NAMALWA (cell line): ENCODE measurements at places on chromosomes 7 and 10.

GRCh38 chr10:69655124-69655867, 25.2 kb downstream of the FAM241B start:
- no peak for DNase-seq

DNA sequence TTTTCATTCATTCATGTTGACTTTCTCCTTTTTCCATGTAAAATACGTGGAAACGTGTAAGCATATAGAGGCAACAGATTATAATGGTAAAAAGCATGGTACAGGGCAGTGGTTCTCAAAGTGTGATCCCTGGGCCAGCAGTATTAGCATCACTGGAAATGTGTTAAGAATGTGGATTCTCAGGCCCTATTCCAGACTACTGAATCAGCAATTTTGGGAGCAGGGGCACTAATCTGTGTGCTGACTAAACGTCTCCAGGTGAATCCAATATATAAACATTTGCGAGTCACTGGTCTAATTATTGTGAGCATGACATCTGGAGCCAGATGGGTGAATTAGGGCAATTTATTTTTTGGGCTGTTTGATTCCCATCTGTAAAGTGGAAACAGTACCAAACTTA, 5.1 kb upstream of the GPR158 start:
- DNase-seq = no peak

DNA sequence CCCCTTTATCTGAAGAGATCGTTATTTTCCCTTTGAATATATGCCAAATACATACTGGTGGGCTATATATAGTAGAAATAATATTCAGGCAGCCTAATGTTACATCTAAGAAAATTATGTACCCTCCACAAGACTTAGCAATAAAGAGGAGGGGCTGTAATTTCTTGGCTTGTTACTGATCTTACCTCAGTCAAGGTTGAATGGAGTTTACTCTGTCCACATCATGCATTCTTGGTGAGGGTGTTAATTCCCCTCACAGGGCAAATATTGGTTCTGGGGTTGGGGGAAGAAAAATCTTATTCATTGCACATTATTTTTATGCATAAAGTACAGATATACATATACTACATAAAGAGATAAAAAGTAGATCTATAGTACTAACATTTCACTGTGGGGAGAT, 145.8 kb upstream of the ANK3 start:
- no peak for DNase-seq

DNA sequence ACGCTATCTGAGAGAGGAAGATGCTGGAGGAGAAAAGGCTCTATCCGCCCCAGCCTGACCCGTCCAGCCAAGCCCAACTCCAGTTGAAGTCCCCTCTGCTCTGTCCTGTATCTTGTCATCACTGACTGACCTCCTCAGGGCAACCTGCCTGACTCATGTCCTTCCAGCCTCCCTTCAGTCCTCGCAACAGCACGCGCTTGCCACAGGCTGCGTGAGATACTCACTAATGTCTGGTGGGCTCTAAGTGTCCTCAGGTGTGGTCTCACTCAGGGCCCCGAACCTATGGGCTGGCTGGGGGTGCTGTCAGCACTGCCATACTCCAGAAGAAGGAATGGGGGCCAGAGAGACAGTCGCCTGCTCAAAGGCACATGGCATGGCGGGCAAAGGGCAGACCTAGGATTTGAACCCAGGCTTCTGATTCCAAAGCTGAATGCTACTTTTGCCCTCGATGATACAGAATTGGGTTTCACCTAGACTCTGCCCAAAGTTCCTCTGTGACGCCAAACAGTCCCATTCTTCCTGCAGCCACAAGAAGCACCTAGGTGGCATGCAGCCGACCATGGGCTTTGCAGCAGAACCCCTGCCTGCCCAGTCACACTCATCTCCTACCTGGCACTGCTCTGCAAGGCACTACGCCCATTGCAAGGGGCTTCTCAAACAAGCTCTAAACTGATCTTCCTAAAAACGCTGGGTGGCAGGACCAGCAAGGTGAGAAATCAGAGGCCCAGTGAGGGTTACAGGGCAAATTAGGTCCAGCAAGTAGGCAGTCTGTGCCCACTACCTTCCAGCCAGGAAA, 8.5 kb downstream of the FAM53B start:
- no peak for DNase-seq

DNA sequence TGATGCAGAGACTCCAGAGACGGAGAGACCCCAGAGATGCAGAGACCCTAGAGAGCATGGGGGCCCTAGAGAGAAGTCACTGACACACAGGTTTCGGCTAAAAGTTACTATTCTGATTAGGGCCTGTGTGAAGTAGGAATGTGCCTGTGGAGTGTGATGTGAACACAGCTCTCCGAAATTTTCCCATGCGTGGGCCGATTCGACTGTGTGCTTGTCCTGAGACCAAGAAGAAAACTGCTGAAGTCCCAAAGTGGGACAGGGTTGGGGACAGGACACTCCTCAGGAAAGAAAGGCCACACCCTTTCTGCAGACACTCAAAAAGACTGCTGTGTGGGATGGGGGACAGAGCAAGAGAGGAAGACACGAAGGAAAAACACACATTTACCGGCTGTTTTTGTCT, 533.5 kb downstream of the PTPRN2 start:
- no peak for DNase-seq

DNA sequence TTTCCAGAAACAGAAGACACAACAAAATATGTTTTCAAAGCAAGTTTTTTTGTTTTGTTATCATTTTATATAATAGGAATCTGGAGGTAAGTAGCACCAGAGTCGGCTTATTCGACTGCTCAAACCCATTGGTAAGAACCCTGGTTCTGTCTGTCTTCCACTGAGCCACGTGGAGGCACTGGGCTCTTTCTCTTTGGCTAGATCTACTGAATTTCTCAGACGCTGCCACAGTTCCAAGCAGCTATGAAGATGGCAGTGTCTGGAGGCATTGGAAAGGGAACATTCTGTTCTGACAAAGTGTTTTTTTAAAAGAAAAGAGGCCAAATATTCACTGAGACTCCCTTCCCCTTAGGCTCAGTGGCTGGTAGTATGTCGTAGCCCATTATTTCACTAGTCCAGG, 338.8 kb downstream of the NRG3 start:
- no peak for DNase-seq

- no peak for DNase-seq
Observed at GRCh38 chr10:32911285-32912016, 46.6 kb downstream of the ITGB1 start.

DNA sequence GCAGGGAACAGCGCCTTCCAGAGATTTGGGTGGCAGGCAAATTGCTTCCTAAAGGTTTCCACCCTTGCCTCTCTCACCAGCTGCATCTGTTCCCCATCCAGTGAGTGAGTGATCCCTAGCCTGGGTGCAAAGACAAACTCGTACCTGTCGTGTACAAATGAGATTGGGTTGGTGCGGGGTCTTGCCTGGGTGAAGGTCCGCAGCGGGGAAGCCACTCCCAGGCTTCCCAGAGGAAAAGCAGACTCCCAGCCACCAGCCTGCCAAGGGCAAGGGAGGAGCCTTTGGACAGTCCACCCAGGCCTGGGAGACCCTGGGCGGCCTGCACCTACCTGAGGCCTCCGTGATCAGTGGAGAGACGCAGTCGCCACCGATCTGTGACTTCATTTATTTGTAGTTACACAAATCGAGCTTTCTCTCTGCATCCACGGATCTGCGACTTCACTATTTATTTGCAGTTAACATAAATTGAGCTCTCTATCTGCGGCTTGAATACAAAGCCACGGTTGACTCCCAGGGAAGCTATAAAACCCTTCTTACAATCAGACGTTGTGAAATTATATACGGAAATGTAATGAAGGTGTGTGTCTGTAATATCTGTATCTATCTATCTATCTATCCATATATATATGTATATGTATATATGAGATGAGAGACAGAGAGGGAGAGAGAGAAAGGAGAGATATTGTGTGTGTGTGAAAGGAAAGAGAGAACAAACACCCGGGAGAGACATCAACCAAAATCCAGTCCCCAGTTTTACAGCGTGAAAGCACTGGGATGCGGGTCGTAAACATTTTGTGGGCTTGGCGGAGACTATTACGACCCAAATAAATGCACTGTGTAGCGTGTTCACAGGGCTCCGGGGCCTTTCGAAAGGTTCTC, 3.0 kb upstream of the HOXA7 start:
- no peak for DNase-seq

DNA sequence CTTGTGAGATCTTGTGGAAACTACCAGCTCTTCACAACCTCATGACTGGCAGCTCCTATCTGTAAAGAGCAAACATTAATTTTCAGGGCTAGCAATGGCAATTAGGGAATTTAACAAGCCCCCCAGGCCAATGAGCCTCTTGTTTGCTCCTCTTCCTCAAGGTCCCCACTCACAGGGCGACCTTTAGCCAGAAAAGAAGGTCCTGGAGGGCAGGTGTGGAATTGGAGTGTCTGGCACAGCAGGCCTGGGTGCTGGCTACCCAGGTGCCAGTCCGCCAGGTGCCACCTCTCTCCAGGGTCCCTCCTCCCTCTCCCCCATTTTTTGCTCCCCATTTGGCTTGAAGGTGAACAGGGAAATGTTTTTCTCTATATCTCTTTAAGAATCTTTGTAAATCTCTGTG, 1.9 kb upstream of the CEP55 start:
- DNase-seq = no peak

DNA sequence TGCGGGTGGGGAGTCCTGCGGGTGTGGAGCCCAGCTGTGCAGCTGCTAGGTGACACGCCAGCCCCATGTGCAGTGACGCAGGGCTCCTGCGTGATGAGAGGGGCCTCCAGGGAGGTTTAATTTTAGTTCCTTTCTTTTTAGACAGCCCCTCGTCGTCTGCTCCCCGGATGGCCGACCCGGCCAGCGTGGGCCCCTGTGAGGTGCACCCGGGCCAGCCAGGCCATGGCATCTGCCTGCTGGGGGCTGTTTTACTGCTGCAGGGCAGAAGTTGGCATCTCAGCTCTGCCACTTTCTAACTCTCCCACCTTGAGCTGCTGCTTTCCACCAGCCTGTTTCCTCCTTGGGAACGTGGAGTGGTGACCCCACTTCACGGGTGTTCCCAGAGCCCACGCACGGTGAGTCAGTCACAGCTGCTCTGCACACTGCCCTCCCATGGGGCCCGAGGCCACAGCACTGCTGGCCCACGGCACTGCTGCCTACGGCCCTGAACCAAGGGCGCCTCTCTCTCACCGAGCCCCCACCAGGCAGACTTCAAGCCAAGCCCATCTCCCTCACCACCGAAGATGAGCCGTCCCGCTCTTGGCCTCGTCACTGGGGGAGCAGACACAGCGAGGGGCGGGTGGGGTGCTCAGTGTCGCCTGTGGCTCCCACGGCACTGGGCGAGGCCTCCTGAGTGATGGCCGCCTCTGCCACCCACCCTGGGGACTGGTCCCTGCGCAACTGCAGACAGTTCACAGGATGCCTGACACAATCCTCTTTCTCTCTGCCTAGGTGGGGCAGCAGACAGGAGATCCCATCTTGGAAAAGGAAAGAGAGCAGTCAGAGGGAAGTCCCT, 21.3 kb downstream of the CYP2W1 start:
- peak; percentile 89 for DNase-seq

DNA sequence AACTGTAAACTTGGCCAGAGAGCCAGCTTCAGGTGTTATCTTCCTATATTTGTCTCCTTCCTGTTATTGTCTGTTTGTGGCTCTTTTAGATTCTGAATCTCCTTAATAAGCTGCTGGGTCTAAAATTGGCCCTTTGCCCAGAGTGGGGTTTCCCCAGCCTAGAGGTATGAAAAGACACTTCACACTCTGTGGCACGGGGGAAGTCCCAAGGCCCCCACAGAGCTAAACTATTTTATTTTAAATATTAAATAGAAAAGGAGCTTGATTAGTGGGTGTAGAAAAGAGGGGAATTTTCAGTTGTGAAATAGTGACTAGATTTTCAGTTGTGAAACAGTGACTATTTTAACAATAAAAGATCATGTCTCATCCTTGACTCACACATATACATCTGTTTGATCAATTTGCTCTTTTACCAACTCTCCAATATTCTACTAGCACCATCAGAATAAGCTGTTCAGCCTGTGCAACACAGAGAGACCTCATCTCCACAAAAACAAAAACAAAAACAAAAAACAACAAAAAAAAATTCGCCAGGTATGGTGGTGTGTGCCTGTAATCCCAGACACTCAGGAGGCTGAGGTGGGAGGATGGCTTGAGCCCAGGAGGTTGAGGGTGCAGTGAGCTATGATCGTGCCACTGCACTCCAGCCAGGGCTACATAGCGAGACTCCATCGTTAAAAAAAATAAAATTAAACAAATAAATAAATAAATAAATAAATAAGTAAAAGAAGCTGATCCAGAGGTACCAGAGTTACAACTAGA, 24.9 kb upstream of the ADO start:
- DNase-seq = peak; percentile 85

DNA sequence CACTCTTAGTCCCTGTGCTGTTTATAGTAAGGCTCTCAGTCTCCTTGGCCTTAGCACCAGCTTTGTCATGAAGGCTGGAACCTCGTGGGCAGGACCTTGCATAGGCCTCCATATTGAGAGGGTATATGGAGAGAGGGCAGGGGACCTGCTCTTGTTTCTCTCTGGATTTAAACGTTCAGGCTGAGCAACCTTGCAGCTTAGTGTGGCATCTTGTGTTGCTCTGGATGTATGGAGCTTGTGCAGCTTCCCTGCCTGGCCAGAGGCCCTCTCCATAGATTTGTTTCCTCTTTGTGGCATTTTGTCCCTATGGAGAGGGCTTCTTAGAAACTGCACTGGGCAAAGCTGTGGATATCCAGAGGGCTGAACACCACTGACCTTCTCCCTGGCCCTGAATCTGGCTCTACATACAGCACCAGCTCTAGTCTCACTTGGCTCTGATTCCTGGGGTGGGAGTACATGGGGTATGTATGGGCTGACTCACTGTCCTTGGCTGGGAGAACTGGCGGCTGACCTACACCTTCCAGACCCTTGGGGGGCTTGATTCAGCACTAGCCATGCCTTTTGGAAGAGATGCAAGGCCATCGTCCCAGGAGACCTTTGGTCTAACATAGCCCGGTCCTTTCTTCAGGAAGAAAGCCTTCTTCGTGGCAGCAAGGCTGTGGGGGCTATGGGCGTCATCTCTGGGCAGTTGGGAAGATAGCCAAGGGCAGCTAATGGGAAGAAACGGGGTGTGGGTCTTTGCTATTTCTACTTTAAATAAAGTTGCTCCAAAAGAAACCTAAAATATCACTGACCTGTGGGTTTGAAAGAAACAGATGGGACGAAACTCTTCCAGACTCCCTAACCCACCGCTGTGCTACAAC, 30.5 kb downstream of the ITPRIP start:
- no peak for DNase-seq

DNA sequence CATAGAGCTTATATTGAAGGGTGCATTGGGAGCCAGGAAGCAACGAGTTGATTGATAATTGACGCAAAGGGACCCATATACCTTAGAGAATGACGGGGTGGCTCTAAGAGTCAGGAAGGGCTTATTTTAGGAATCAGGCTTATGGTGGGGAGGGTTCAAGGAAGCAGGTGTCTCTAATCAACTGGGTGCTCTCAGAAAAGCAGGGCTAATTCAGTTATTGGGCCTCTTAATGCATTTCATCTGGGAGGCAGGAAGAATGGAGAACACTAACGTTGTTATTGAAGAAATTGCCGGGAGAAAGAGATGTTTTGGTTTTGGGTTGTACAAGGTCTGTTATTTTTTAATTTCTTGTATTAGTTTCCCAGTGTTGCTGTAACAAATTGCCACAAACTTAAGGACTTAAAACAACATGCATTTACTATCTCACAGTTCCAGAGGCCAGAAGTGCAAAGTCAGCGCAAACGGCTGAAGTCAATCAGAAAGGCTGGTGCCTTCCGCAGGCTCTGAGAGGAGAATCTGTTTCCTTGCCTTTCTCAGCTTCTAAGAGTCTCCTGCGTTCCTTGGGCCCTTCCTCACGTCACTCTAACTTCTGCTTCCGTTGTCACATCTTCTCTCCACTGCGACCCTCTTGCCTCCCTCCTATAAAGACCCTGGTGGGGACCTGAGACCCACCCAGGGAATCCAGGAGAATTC, 328.4 kb upstream of the C7orf33 start:
- DNase-seq = no peak

- DNase-seq = no peak
Observed at GRCh38 chr10:42553064-42553407, 85.3 kb downstream of the ZNF33B start.

- no peak for DNase-seq
Observed at GRCh38 chr10:129057856-129058663, 409.0 kb upstream of the MGMT start.
